ENCODE measurements at places on chromosomes 12 and 14.

- DNase-seq: no peak
Measured at GRCh38 chr12:115355301-115355700, 671.3 kb upstream of the TBX3 start.

DNA sequence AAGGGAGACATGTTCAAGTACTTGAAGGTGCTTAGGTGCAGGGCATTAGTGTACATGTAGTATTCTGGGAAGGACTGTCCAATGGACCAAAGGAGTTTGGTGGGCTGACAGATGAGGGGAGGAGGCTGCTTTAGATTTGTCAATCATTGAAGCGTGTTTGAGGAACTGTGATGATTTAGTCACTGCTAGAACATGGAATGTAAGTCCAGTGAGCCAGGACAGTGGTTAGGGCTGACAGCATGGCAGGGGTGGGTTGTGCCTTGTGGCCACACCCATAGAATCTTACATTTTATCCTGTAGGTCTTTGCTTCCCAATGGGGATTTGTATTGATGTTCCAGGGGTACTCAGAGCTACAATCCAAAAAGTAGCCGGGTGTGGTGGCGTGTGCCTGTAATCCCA, 24.6 kb downstream of the DIP2B start:
- no peak for DNase-seq

GRCh38 chr14:50013198-50013918, 103.0 kb downstream of the VCPKMT start:
- DNase-seq: no peak

GRCh38 chr14:65949711-65950516, 536.3 kb upstream of the CCDC196 start:
- no peak for DNase-seq

DNA sequence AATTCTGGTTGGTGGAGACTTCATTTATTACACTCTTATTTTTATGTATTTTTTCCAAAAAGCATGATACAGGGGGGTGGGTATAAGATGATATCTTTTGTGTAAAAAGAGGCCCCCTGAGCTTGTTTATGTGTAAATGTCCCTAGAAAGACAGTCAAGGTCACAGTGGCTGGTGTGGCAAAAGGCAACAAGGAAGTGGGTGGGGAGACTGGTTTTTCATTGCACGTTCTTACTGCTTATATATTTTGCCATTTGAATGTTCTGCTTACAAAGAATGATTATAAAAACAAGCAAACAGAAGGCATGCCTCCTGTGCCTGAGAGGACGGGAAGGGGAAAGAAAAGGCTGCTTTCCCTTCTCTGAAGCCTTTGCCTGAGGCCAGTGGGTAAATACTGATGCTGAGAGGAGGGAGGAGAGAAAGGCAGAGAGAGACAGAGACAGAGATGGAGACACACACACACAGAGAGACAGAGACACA, 24.1 kb upstream of the ADIPOR2 start:
- no peak for DNase-seq

- DNase-seq: no peak
Measured at GRCh38 chr12:46982629-46983392, 96.6 kb upstream of the PCED1B start.

DNA sequence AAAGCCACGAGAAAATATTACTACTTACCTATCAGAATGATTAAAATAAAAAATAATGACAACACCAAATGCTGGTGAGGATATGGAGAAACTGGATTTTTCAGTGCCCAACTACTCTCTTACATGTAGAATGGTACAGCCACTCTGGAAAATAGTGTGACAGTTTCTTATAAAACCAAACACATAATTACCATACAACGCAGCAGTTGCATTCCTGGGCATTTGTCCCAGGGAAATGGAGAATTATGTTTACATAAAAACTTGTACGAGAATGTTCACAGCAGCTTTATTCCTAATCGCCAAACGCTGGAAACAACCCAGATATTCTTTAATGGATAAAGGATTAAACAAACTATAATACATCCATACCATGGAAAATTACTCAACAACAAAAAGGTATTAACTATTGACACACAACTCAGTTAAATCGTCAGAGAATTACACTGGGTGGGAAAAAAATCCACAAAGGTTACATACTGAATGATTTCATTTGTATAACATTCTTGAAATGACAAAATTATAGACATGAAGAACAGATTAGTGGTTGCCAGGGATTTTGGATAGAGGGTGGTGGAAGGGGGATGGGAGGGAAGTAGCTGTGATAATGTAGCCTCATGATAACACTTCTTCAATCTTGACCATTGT, 35.4 kb downstream of the TAOK3 start:
- DNase-seq: no peak

- DNase-seq: no peak
Measured at GRCh38 chr14:60313093-60313492, 64.1 kb downstream of the PPM1A start.

- DNase-seq: no peak
Measured at GRCh38 chr12:11724888-11725311, 75.4 kb downstream of the ETV6 start.

DNA sequence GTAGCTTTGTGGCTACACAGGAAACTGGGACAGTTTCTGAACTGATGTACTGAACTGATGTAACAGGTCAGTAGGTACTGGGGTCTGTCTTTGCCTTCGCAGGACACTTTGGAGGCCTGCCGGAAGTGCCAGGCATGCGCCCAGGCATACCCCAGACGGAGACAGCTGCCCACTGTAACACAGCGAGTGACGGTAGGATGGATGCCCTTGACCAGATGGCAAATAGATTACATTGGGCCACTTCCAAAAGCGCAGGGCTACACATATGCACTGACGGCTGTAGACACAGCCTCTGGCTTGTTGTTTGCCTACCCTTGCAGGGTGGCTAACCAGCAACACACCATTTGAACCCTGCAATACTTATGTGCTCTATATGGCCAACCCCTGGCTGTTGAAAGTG, 94.1 kb upstream of the TMPO start:
- no peak for DNase-seq

GRCh38 chr12:107526555-107527180, 158.9 kb upstream of the PWP1 start:
- no peak for DNase-seq

GRCh38 chr14:96405677-96406076, 13.7 kb downstream of the AK7 start:
- no peak for DNase-seq

DNA sequence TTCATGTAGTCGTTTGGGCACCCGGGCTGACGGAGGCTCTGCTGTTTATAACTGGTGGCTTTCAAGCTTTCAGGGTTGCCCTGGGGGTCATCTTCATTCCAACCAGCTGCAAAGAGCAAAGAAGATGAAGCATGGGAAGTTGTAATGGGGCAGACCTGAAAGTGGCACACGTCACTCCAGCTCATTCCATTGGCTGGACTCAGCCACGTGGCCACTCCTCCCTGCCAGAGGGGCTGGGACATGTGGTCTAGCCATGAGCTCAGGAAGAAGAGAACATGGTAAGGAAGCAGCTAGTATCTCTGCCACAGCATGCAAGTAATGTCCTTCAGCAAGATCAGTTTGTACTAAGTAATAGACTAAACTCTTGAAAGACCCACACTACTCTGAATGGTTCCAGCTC, 51.7 kb upstream of the FERMT2 start:
- no peak for DNase-seq

GRCh38 chr14:68885226-68886108, 92.6 kb upstream of the ZFP36L1 start:
- DNase-seq: no peak

GRCh38 chr12:8156845-8157244, at the start of gene ZNF705A:
TSS of gene ZNF705A (plus strand) at chr12:8157015. CDS start at chr12:8172626, 15,611 bp downstream.
- no peak for DNase-seq

GRCh38 chr12:57479376-57480115, at the start of gene ARHGAP9:
TSS of gene ARHGAP9 (minus strand) at chr12:57479866. CDS start at chr12:57479406, 460 bp downstream.
- DNase-seq: no peak
